ENCODE measurements at places on chromosomes 11 and 22.

DNA sequence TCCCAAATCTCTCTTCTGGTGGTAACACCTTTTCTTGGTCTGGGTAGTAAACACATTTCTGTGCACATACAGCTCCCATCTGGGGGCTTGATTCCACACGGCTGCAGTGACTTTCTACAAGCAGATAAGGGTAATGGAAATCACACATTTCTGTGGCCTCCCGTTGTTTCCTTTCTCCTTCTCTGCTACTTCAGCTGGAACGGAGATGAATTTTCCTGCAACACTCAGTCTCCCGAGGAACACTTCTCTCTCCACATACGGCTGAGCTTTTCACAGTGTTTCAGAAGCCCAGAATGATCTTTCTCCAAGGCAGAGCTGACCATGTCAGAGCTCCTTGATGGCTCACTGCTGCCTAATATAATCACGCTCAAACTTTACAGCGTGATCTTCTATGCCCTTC lies 364.3 kb upstream of the NARS2 start:
- no peak for DNase-seq

DNA sequence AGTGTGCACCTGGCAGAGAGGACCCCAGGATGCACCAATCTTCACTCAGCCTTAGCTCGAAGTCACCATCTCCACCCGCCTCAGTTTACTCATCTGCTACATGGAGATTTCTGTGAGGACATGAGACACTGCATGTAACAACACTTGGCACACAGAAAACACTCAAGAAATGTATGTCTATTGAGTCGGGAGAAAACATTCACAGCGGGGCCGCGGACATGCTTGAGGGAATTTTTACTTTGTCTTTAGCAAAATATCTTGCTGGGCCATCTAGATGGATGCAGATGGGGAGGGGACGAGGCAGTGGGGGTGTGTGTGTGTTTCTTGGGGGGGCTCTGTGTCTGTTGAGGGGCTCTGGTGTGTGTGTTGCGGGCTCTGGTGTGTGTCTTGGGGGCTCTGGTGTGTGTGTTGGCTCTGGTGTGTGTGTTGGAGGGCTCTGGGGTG lies 28.4 kb upstream of the RFPL3 start:
- no peak for DNase-seq

- DNase-seq, result no peak
Measured at GRCh38 chr11:116384407-116384806, 388.4 kb downstream of the BUD13 start.

GRCh38 chr11:73957654-73958361 lies 7.0 kb downstream of the DNAJB13 start:
- DNase-seq, result no peak

DNA sequence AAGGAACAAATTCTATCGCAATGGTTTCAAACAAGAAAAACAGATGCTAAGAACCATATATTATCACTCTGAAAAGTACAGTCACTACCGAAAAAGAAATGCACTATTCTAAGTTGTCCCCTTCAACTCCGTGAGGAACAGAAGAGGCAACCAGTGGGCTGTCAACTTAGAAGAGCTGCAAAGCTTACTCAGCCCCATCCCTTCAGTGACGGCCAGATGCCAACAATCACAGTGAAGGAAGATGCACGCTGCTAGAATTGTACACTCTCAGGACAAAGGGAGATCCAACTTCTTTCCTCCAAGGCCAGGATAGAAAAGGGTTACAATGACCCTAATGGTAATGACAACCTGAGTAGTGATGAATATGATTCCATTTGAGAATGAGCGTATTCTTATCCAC lies 38.5 kb upstream of the CHKA start:
- no peak for DNase-seq

GRCh38 chr11:120125024-120125423 lies 12.9 kb downstream of the TRIM29 start:
- DNase-seq, result no peak

DNA sequence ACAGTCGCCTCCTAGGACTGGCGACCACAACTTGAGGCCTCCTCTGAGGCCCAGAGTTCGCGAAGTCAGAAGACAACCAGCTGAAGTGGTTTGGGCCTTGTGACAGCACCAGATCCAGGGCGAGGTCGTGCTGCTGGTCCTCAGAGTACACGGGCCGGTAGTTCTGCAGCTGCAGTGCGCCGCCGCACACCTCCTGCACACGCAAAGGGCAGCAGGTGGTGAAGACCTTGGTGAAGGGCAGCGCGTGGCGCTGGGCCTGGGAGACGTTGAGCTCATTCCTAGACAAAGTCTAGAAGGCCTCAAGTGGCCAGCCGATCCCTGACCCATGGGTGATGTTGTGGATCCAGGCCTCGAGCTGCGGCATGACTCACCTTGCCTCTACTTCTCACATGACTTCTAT lies 18.2 kb downstream of the CD3E start:
- DNase-seq, result no peak

DNA sequence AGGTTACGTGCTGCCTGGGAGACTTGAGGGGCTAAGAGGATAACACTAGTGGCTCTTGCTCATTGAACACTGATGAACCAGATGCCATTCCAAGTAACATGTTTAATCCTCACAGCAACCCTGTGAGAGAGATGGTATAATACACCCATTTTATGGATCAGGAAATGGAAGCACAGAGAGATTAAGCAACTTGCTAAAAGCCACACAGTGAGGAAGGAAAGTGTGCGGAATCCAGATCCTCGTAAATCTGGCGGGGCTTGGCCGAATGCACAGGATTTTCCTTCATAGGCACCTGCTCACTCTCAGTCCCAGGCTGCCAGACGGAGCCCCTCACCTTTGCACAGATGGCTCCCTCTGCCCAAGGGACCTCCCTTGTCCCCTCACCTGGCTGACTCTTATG lies 7.7 kb upstream of the FOSL1 start:
- no peak for DNase-seq

GRCh38 chr11:102119997-102120396 lies 9.8 kb downstream of the YAP1 start:
- DNase-seq, result no peak

DNA sequence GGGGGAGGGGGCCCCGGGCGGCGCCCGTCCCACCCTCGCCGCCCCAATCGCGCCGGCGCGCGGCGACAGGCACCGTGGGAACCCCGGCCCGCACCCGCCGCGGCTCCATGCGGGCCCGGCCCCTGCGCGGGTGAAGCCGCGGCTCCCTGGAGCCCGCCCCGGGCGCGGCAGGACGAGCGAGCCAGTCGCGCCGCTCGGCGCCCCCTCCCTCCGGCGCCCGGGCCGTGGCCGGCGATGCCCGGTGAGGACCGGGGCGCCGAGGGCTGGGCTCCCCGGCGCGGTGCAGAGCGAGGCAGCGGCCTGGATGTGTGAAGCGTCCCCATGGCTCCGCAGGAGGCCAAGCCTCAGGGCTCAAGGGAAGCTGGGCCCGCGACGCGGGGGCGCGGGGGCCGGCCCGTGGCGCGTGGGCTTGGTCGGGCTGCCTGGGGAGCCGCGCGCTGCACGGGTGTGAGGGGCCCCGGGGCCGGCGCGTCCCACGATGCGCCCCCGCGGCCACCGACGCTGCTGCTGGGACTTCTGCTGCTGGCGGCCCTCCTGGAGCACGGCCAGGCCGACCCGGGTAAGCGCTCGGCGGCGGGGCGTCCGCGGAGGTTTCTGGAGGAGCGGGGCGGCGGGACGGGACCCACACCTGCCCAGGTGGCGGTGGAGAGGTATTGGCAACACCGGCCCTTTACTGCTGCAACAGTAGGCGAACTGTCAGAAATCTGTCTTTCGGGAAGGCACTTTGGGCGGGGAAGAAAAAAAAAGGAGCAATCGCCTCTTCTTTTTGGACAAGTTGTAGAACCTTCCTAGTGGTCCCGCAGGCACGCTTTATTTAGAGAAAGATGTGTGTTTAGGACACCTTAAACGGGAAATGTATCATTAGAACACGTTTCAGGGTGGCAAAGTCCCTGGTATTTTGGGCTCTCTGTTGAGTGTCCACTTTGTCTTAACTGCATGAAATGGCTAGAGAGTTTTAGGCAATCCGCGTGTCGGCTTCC lies 119.4 kb downstream of the HIPK3 start:
- DNase-seq, result no peak

GRCh38 chr11:2143799-2144543 lies 4.8 kb upstream of the IGF2 start:
- no peak for DNase-seq

GRCh38 chr11:129992161-129992944 lies 10.3 kb downstream of the PRDM10 start:
- DNase-seq, result peak; percentile 34

DNA sequence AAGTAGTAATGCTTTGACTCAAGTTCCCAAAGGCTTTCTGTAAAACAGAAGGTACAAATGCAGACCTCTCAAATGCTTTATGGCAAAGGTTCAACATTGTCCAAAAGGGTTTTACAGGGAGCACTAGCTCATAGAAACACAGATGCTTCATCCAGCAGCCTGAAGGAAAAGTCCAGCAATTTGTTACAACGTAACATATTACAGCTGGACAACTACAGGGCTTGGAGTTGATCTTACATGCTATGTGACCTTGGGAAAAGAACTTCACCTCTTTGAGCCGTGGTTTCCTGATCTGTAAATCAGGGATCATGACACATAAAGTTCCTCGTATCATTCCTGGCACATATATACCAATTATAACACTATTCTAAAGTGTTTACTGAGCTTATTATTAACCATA lies 84.9 kb downstream of the DDIAS start:
- no peak for DNase-seq

DNA sequence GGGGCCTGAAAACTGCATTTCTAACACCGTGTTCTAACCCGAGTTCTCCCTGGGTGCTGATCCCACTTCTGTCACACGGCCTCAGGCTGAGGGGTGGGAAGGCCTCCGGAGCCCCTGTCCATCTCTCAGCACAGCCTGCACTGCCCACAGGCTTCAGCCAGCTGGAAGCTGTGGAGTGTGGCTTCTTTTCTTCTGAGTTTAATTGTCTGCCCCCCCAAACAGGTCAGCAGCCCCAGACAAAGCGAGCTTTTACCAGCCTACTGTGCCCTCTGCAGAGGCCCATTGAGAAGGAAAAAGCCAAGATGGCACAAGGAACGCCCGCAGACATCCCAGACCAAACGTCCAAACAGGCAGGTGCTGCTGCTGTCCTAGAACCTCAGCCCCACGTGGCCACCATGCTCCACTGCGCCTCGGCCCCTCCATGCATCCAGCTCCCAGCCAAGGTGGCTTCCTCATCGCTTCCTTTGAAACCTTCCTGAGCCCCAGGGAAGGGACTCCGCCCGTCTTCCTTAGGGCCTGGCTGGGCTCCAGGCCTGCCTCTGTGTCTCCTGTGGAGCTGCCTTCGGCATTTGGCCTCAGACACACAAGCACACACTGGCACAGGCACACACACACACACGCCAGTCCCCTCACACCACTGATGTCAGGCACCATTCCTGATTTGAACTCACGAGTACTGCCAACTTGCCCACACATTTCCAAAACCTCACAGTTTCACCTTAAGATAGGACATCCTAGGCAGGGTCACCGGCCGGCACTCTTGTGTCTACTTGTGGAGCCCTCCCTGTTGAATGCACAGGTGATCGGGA lies 1.7 kb downstream of the MOB2 start:
- no peak for DNase-seq

- DNase-seq, result no peak
Measured at GRCh38 chr11:65892661-65893317, 2.3 kb downstream of the CCDC85B start.

DNA sequence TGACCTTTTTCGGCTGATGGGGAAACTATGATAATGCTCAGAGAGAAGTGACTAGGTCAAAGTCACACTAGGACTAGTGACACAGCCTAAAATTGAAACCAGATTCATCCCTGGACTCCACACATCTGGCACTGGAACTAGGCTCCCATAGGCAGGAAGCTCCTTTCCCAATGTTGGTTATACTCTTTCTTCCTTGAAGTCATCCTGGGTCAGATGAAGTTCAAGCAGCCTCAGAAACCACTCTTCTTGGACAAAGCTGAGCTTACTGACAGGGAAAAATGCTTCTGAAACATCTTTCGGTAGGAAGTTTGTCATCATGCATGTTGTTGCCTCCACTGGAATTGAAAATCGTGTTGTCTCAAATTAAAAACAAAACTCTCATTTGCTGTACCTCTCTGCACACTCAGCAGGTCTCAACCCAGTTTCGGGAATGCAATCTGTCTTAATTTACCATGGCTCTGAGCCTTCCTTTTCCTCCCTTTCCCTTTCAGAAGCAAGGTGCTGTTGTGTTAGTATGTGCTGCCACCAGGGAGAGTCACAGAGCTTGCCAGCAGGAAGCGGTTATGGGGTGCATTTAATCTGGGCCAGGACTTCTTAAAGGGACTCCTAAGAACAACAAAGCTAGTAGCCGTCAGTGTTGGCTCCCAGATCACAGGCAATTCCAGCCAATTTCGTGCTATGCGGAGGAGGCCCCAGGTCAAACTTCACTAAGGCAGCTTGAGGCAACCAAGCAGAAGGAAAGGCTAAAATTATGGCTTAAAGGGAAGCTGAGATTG lies 384.8 kb downstream of the TENM4 start:
- no peak for DNase-seq

DNA sequence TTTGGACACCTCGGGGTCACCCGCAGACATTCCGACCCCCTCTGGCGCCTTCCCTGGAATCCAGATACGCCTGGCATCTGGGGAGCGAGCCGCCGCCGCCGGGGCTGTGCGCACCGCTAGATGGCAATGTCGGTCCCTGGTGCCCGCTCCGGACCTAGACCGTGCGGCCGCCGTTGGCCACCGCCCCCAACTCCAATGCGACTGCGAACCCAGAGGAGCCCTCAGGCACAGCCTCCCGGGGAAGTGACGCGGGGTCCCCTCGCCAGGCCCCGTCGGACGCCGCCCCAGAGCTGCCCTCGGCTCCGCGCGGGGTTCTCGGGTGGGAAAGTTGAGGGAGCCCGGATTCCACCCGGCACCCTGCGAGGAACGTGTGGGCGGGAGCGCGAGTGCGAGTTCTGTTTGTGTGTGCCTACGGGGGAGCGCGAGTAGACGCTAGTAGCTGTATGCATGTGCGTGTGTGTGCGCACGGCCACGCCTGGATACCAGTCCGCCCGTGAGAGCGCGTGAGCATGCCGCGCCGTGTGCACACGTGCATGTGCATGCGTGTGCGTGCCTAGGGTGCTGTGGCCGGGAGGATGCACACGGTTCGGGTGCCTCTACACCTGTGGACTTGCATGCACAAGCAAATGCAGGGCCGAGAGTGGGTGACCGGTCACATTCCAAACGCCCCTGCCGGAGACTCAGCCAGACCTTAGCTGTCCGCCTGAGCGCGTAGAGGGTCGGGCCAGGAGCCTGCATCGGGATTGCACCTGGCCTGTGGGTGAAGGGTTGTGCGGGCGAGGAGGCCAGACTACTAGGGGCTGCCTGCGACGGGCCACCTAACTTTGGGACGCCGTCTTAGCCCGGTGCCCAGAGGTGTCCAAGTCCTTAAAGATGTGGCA lies 1.9 kb downstream of the CHRM4 start:
- no peak for DNase-seq

DNA sequence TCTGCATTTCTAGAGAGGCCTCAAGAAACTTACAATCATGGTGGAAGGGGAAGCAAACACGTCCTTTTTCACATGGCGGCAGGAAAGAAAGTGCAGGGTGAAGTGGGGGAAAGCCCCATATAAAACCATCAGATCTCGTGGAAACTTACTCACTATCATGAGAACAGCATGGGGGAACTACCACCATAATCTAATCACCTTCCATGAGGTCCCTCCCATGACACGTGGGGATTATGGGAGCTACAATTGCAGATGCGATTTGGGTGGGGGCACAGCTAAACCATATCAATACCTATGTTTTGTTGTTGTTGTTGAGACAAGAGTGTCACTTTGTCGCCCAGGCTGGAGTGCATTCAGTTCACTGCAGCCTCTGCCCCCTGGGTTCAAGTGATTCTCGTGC lies 29.9 kb downstream of the SFI1 start:
- no peak for DNase-seq

GRCh38 chr11:81870815-81871214 lies 862.8 kb downstream of the FAM181B start:
- DNase-seq, result no peak

All from activated gamma-delta T cell treated with Interleukin-2 at 50 U/mL for 16 hours (primary cell).